NCI-H1105 (cell line): ENCODE measurements at places on chromosomes 11 and 22.

GRCh38 chr11:70470127-70470526, 71.8 kb downstream of the CTTN start:
- DNase-seq: no peak

DNA sequence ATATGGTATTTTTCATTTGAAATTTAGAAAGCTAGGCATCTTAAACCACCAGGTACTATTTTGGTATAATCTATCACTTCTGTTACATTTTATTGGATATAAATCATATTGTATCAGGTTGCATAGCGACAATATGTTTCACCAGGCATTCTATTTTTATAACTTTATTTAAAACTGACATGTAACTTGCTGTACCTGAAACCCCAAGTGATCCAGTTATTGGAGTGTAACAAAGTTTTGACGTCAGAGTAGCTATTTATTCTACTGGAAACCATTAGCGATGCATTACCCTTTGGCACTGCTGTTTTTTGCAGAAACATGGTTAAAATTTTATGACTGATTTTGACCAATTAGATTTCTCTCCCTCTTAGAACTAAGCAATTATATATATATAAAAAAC, 160.7 kb downstream of the METTL15 start:
- no peak for DNase-seq

DNA sequence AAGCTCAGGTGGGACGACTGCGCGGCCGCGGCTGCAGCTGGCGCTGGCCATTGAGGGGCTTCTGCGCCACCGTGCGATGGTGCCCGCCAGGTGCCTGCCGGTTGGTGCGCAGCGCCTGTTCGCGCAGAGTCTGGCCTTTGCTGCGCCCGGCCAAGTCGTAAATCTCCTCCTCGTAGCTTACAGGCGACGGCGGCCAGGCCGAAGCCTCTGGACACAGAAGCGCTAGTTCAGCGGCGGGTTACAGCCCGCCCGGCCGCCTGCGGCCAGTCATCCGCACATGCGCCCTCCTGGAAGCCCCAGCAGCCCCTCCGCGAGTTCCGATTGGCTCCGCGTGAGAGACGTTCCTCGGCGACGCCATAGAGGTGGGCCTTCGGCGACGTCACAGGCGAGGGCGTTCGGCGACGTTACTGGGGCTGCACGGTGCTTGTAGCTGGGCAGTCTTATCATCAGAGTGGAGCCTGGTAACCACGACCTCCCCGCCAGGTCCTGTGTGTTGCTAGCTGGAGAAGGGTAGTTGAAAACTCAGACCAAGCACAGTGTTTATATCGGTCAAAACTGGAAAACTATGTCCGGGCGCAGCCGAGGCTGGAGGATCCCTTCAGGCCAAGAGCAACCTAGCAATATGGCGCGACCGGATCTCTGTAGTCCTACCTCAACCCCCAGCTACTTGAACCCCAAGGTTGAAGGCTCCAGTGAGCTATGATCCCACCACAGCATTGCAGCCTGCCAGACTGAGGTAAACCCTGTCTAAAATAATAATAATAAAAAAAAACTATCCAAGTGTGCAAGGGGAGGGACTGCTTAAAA, 265.7 kb downstream of the OR4C45 start:
- no peak for DNase-seq

DNA sequence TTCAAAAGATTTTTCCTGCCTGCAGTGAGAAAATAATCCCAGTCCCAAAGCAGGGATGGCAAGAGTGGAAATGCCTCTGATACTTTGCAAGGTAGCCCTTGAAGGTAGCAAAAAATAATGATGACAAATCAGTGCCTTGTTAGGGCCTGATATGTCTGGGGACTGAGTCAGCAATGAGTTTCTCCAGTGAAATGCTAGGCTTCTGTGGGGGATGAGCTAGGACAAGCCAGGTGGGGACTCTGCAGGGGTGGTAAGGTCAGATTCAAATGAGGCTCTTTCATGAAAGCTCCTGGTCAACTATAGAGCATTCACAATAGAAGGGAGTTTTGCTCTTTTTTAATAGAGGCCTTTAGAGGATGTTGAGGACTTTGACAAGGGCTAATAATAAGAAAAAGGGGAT, 77.7 kb downstream of the ME3 start:
- no peak for DNase-seq

GRCh38 chr11:114284021-114284420, 12.2 kb upstream of the NNMT start:
- peak; percentile 87 for DNase-seq

- no peak for DNase-seq
These were observed 169.8 kb downstream of the C11orf91 start for GRCh38 chr11:33530815-33531214.

- DNase-seq: no peak
These were observed 5.3 kb downstream of the MALAT1 start for GRCh38 chr11:65503949-65504673.

- no peak for DNase-seq
These were observed 33.7 kb downstream of the CYB5R2 start for GRCh38 chr11:7639643-7640025.

GRCh38 chr11:16001044-16001568, 355.2 kb downstream of the SOX6 start:
- no peak for DNase-seq

DNA sequence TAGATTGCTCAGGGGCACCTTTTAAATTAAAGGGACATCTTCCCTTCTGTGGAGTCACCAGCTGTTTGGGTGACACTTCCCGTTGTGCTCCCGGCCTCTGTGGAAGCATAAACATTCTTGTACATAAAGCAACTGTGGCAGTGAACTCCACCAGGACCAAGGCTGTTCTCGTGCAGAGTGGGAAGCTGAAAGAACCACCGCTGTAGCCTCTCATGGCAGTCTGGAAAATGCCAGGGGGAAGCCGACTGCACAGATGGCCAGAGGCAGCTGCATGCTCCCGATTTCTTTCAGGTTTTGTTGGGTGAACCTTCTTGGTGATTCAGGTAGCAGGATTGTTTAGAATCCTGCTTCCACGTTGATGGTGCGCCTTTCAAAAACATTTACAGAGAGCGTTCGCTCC, 10.3 kb downstream of the UBASH3B start:
- DNase-seq: no peak

DNA sequence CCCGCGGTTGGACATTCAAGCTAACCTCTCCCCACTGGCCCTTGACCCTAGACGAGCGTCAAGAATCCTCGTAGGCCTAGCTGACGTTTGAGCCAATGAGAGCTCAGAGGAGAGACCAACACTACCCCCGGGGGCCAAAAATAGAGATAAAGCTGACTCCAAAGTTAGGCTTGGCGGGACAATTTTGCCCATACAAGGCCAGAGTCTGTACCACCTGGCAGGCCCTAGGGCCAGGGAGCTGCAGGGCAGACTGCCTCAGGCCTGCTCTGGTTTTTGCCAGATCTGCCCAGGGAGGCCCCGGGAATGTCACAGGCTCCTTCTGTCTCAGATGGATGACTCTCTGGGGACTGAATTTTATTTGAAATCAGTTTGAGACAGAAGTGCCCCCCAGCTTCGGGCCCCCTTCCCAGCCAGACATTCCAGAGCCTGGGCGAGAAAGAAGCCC, 40.8 kb upstream of the ACCSL start:
- no peak for DNase-seq

- peak; percentile 92 for DNase-seq
These were observed 122.6 kb downstream of the APOL5 start for GRCh38 chr22:35840302-35840739.
